ENCODE measurements at places on chromosomes 4 and X.

- no peak for DNase-seq
Observed at GRCh38 chr4:23929248-23929647, 39.4 kb upstream of the PPARGC1A start.

- no peak for DNase-seq
Observed at GRCh38 chrX:153226344-153227185, 47.5 kb downstream of the MAGEA1 start.

DNA sequence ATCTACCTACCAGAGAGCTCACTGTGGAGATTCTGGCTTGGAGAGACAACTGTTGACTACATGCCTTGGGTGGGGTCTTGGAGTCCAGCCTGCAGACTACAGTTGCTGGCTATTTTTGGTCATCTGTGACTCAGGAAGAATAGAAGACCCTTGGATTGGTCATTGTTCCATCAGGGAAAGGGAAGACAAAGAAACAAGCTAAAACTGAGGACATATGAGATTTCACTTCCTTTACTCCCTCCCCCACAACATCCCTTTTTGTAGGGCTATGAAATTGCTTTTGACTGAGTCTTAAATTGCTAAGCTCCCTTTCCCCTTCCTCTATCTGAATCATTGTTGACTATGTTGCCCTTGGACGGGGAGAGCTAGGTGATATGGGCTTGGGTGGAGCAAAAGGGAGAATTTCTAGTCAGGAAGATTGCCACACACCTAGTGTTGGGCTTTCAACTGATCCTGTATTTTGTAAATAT, 11.7 kb downstream of the MSN start:
- no peak for DNase-seq

DNA sequence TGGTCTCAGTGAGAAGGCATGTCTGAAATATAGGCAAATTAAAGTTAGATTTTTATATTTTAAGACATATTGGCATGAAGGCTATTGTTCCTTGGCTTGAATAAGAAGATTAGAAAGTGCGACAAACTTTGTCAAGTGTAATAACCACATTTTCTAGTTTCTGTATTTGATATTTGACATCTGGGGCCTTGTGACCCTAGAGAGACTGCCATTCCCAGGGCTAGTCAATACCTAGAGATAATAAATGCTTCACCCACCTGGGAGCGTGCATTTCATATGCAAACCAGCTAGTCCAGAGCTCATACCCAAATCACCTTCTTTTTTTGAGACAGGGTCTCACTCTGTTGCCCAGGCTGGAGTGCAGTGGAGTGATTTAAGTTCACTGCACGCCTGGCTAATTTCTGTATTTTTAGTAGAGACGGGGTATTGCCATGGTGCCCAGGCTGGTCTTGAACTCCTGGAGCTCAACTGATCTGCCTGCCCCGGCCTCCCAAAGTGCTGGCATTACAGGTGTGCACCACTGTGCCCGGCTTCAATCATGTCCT, 62.6 kb downstream of the COQ2 start:
- DNase-seq, result no peak

DNA sequence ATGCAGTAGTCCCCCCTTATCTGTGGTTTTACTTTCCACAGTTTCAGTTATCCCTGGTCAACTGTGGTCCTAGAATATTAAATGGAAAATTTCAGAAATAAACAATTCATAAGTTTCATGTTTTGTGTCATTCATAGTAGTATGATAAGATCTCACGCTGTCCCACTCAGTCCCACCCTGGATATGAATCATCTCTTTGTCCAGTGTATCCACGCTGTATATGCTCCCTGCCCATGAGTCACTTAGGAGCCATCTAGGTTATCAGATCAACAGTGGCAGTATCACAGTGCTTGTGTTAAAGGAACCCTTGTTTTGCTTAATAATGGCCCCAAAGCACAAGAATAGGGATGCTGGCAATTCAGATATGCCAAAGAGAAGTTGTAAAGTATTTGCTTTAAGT, 16.2 kb upstream of the SYTL4 start:
- no peak for DNase-seq

- DNase-seq, result no peak
Observed at GRCh38 chr4:110953898-110954297, 331.0 kb upstream of the PITX2 start.

DNA sequence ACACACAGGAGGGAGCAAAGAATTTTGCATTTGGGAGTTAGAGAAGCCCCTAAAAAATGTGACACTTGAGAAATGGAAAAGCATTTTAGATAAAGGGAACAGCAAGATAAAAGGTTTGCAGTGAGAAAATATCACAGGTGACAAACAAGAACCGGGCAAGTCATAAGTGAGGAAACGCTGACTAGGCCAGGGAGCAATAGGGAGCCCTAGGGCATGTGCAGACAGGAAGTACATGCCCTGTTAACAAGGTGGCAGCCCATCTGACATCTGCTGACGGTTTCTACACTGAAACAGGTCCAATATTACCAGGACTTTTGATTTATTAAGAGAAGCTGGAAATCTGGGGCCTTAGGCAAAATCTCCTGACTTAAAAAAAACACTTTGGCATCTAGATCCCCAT, 4.0 kb upstream of the IL13RA1 start:
- no peak for DNase-seq
